ENCODE measurements at places on chromosomes 7 and 10.

DNA sequence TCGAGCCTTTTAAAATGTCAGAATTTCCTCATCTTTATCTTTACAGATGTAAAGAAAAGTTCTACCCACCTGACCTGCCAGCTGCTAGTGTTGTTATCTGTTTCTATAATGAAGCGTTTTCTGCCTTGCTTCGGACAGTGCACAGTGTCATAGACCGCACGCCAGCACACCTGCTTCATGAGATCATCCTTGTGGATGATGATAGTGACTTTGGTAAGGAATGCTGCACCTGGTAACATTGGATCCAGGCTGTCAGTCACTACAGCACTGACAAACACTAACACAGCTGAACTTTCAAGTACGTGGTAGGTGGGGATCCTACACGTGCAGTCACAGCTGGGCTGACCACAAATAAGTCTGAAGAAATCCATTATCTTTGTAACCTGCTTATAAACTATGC is 77.6 kb downstream of the GALNT11 start:
- DNase-seq, result no peak

DNA sequence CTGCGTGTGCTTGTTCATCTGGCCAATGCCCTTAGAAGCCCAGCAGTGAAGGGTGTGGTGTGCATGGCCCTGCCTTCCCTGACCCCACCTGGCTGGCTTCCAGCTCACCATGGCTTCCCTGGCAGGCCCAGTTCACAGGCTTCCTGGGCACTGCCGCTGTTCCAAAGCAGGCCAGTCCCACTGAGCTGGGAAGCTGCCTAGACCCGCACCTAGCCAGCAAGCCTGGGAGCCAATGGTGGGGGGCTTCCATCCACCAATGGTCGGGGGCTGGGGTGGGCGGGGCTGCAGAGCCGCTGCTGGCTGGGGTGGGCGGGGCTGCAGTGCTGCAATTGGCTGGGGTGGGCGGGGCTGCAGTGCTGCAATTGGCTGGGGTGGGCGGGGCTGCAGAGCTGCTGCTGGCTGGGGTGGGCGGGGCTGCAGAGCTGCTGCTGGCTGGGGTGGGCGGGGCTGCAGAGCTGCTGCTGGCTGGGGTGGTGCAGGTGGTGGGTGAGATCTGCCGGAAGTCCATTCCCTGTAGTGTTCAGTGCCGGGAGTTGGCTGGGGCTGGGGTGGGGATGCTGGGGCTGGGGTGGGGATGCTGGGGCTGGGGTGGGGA is 12.4 kb downstream of the CALY start:
- DNase-seq, result no peak

- no peak for DNase-seq
Observed at GRCh38 chr10:110737886-110738634, 93.9 kb downstream of the RBM20 start.

- DNase-seq, result no peak
Observed at GRCh38 chr10:108852211-108852610, 1071.1 kb downstream of the XPNPEP1 start.

GRCh38 chr7:127809261-127809702 is 157.3 kb downstream of the SND1 start:
- DNase-seq, result no peak

DNA sequence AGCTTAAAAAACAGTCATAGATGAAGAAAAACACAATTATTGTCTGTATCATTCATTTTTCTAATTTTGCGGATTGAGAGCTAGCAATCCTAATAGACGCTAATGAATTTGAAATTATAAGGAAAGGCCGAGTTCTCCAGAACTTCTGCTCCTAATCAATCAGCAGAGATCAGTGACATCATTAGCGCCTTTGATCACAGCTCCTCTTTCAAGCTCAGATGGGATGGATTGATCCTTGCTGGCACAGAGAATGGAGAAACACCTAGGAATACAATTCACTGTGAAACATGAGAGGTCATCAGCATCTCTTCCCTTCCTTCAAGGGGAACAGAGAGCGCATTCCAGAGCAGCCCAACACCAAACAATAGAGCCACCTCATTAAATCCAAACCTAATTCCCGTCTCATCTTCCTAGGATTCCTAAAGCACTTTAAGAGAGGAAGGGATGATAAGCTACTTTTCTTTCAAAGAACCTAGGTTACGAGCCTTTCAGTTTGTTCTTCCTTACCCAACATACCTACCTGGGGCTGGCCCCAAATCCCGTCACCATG is 24.4 kb downstream of the GLI3 start:
- DNase-seq, result no peak

GRCh38 chr10:34713875-34714274 is 101.2 kb downstream of the PARD3 start:
- DNase-seq, result no peak

DNA sequence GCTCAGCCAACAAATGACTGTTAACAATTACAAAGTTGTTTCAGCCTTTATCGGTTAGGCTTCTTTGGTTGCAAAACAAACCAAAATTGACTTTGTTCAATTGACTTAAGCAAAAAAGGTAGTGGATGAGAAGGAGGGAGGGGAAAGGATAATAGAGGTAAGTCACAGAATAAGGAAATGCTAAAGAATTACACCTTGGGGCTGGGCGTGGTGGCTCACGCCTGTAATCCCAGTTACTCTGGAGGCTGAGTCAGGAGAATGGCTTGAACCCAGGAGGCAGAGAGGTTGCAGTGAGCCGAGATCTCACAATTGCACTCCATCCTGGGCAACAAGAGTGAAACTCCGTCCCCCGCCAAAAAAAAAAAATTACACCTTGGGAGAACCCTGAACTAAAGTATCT is 41.4 kb downstream of the AHCYL2 start:
- DNase-seq, result no peak

- DNase-seq, result no peak
Observed at GRCh38 chr7:114229246-114229645, 185.4 kb upstream of the FOXP2 start.

DNA sequence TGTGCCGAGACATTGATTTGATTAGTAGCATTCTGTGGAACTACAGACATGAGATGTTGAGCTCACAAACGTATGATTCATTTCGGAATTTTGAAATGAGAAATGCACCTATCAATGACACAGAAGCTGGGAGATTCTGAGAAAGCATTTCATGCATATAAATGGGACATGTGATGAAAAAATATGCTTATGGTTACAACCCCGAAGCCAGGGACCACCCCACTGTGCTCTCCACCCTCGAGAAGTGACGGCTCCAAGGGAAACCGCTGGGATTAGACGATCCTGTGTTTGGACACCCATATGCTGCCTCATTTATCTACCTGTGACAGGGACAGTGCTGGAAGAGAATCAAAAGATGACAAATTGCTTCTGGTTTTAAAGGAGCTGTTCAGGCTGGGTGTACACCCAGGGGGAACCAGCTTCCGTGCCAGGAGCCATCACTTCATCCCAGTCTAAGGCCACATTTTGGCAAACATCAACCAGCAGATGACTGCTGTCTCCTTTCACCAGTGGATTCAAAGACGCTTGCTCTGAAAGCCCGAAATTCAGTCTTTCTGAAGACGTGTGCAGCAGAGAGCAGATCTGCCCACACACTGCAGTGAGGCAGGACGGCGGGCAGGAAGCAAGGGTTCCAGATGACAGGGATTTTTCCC is 109.9 kb downstream of the ATXN7L1 start:
- no peak for DNase-seq

DNA sequence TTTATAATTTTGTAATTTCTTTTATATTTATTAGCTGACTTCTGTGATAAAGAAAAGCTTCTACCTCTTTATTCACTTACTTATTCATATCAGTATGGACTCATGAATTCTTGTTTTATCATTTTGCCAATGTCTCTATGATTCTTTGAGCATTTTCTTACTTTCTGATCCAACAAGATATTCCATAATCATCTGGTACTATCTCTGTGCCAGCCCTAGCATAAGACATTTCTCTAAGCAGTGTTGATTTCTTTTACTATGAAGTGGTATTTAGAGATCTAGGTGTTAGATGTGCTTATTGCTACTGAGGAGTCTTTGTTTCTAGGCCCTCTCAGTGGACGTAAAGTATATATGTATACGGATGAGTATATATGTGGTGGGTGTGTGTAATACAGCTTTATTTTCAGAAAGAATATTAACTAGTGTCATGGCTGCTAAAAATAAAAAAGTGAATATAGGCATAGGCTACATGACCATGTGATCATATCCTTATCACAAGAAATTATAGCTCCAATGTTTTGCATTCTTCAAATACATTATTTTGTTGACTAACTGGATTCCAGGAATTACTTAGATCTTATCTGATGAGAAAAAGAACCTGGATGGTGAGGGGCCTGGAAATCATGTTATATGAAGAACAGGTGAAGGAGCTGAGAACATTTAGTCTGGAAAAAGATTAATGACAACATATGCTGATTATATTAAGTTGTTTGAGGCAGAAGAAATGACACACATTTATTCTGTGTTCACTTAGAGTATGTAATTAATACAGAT is 13.1 kb downstream of the PHTF2 start:
- no peak for DNase-seq

GRCh38 chr10:2019281-2019680 is 282.0 kb upstream of the ADARB2 start:
- no peak for DNase-seq
